ENCODE measurements at places on chromosomes 4 and X.

GRCh38 chrX:111402344-111402743, 9.6 kb downstream of the DCX start:
- DNase-seq = no peak

DNA sequence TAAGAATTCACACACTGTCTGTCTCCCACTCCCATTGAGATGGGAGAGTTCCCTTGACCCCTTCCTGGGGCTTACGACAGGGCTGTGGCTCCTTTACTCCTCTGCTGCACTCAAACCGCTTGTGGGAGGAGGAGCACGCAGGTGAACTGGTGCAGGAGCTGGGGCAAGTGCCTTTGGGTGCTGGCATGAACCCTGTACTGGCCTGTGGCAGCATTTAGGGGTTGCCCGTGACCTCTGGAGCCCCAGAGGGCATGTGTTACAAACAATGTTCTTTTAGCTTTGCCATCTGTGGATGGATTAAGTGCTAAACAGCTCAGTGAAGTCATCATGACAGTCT, 21.8 kb upstream of the FTHL17 start:
- no peak for DNase-seq

- DNase-seq = peak; percentile 81
These were observed 177.9 kb downstream of the CBR4 start for GRCh38 chr4:168831919-168832762.

DNA sequence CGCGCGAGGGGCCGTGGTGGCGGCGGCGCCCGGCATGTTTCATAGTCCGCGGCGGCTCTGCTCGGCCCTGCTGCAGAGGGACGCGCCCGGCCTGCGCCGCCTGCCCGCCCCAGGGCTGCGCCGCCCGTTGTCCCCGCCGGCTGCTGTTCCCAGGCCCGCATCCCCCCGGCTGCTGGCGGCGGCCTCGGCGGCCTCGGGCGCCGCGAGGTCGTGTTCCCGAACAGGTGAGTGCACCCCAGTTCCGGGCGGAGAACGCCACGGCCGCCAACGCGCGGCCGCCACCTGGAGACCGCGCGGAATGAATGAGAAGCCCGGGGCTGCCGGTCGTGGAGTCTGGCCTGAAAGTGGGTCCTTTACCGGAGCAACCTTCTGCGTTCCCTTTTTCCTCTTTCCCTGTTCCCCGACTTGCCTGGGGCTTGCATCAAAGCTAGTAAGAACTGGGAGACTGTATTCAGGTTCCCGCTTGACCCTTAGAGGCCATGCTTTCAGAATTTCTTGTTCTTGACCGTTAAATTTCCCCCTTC, 429 bp downstream of the NOCT start:
- peak; percentile 83 for DNase-seq

DNA sequence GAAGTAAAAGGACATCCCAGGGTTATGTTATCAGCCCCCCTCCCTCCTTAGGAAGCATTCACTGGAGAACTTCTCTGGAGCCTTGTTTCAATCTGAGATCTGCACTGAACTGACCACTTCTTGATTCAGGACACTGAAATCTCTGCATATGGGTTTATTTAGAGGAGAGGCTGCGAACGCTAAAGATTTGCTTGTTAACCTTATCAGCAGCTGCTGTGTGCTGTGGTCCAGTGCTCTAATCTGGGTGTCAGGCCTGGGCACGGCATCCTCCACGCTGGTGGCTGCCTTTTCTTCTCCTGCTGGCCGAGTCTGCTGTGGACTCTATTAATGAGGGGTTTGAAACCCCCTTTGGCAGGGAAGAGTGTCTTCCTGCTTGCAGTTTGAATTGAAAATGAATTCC, 1094.7 kb upstream of the TENM3 start:
- no peak for DNase-seq

DNA sequence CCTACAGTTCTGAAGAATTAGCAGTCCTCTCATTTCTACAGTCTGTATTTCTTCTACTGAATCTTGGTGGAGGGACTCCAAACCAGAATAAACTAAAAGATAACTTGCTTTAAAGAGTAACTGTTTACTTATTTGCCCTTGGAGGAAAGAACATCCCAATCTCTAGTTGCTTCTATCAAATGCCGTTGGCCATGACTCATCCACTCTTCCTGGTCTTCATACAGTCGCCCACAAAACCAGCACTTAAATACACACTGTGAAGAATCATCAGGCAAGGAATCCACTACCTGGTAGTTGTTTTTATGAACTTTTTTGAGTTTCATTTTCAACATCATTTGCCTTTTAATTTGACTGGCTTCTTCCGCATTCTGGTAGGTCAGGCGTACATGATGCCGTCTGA, 14.2 kb downstream of the ZNF518B start:
- no peak for DNase-seq

GRCh38 chrX:38108364-38108763, 102.0 kb downstream of the SYTL5 start:
- DNase-seq = no peak

DNA sequence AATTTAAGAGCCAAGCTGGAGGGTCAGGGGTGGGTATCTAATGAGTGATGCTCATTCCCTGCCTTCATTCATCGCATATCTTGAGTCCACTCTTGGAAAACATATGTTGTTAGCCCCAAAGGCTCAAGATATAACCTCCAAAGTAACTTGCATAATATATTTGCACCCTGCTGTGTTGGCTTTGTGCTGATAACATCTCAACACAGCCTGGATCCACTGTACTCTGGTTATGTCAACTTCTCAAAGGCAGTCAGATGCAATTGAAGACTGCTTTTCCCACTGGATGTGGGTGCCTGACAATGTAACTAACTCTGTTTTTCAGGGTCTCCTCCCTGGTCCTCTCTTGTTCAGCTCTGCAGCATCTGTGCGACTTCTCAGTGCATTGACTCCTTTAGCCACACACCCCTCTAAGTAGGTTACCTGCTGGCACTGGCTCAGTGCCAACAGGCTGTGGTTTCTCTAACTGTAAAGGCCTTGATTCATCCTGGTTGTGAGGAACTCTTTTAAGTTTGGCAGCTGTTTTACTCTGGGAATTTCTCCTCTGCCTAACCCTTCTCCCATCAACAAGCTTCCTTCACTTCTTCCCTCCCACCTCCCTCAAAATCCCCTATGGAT, 28.1 kb downstream of the SLC16A2 start:
- peak; percentile 63 for DNase-seq

All from activated effector memory CD4-positive, alpha-beta T cell treated with anti-CD3 and anti-CD28 coated beads, Interleukin-2, amount 50 U/mL, for 16 hours (primary cell).